Choroid plexus epithelial cell (primary cell): ENCODE measurements at places on chromosomes 1 and 21.

DNA sequence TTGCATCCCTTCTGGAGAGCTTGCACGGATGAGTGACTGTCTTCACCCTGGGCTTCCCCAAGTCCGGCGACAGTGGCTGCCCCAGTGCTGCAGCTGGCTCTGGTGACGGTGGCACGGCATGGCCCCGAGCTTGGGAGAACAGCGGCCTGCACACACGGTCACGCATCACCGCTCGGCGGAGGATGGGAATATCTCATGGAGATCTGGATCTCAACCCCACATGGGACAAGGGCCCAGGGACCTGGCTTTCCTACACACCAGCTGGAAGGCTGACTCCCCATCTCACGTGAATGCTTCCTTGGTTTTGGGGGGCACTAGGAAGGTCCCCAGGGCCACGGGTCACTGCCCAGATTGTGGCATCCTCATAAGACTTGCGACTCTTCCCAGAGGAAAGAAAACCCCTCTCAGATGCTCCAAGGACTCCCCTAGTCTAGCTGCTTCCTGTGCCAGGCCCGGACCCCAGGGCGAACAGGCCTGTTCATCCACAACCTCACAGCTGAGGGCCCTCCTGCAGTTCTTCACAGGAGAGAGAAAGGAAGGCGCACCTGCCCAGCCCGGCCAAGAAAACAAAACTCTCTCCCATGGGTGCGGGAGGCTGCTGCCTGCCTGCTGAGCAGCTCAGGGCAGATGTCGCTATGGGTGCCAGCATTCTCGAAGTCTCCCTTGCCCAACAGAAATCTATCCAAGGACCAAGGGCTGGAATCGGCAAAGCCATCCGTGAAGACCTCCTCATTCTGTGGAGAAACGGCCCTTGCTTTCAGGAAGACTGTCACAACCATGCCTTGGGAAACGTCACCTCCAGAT, 9.9 kb downstream of the CFAP410 start:
- DNase-seq, result no peak

GRCh38 chr1:180928331-180929230, 15.9 kb downstream of the KIAA1614 start:
- DNase-seq, result no peak

- DNase-seq, result no peak
These were observed 3.6 kb upstream of the MAP1LC3C start for GRCh38 chr1:242002510-242002909.

- no peak for DNase-seq
These were observed 4.7 kb downstream of the OR2B11 start for GRCh38 chr1:247453245-247453644.

DNA sequence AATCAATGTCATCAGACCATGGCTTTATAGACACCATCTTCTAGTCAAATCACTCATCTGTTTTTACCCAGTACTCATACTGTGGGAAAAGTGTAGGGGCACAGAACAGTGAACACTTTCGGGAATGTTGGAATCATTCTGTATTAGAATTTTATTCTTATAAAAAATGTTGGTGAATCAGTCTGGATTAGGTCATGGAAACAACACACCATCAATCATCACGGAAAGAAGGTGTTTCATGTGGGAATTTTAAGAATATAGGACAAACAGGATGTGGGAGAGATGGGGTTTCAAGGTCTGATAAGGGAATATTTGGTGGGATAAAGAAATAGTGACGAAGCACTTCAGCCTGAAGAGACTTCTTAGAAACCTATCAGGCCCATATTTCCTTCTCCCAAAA, 17.3 kb downstream of the GBP1 start:
- DNase-seq, result peak; percentile 31

DNA sequence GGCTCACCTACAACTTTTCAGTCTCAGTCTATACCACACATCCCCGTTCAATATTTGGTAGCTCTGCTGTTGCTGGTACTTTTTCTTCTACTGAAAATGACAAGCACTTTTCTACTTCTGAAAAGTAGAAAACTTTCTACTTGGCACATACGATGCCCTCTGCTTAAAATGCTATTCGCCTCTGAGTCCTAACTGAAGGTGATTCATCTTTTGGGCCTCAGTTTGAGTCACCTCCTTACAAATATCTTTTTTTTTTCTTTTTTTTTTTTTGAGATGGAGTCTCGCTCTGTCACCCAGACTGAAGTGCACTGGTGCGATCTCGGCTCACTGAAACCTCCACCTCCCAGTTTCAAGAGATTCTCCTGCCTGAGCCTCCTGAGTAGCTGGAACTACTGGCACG, 136.0 kb upstream of the CYYR1 start:
- DNase-seq, result no peak

DNA sequence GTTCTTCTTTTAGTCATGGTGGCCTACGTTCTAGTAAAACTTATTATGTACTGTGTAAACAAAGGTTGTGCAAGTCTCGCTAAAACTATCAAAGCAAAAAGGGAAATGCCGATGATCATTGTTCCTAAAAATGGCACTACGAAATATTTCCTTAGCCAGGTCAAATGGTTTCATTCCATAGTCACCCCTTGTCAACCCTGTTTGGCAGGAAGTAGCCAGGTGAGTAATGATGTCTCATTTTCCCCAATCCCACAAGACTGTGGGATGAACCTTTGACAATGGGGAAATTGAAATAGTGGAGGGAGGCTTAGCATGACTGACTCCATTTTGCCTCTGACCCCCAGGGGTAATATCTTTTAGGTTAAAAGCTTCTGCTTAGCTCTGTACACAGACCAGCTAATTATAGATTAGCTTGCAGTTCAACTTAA, 5.6 kb upstream of the REN start:
- DNase-seq, result peak; percentile 34

DNA sequence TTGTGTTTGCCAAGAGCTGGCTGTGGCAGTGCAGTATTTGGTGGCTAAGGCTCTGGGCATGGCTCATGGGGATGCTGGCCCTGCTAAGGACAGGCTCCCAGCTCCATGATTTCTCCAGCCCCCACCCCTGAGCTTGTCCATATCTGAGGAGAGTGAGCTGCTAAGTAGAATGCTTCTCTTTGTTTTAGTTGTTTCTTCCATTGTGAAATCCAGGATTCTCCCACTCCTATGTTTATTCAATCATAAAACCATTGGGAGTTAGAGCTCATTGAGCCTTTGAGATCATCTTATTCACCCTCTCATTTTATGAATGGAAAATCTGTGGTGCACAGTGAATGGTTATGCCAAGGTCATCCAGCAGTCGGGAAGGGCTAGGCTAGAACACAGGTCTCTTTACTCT, 188.8 kb downstream of the TNR start:
- DNase-seq, result no peak

DNA sequence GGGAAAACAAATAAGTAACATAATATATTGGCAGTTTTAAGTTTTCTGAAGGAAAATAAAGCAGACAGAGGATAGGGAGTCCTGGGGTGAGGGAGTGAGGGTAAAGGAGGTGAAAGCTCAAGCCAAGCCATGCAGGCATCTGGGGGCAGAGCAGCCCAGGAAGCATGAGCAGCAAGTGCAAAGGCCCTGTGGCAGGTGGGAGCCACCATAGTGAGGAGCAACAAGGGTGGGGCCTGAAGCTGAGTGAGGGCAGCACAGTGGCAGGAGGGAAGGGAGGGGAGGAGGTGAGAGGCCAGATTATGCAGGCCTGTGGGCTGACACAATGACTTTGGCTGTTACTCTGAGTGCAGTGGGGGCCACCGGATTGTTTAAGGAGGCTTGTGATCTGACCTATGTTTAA, 138.8 kb upstream of the TNR start:
- no peak for DNase-seq

GRCh38 chr1:58290685-58291372, 255.7 kb downstream of the OMA1 start:
- DNase-seq, result peak; percentile 41

DNA sequence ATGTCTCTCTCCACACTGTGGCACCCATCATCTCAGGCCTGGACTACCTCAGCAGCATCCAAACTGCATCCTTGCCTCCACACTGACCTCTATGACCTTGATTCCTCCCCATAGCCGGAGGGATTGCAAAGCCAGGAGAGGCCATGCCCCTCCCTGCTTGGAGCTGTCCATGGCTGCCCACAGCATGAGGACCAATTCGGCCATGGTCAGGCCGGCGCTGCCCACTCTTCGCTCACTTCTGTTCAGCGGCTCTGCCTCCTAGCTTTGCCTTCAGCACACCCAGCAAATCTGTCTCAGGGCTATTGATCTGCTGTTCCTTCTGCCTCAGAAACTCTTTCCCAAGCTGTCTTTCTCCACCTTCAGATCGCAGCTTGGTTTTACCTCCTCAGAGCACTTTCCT, 94.5 kb downstream of the TNR start:
- DNase-seq, result no peak

- no peak for DNase-seq
These were observed 104.2 kb upstream of the CASZ1 start for GRCh38 chr1:10900691-10901090.

- DNase-seq, result peak; percentile 72
These were observed 112.2 kb upstream of the COL6A1 start for GRCh38 chr21:45869121-45870007.

DNA sequence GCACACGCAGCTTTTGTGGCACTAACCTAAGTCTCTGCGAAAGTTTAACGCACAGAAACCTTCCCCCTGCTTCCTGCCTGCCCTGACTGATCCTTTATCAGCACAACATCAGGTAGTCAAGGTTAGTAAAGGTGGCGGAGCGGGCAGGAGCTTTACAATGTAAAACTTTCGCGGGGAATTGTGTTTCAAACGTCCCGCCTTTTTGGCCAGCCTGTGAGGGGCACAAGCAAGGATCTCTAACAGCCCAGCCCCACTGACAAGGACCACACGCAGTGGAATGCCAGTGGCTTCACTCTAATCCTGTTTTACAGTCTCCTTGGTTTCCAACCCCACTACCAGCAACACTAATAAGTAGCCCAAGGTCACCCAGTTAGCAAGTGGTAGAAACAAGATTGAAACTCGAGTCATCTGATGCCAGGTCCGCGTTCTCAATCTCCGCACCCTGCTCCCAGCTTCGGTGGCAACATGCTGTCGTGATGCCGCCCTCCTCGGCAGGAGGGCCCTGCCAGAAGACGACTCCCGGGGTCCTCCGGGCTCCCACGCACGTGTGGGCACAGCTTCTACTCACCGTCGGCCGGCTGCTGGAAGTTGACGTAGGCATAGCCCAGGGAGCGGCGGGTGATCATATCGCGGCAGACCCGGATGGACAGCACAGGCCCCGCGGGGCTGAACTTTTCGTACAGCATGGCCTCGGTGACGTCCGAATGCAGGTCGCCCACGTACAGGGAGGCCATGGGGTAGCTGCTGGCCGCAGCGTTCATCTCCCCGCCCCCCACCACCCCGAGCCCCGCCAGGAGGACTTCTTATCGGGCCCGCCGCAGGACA, 1.2 kb downstream of the PABPC4 start:
- DNase-seq, result peak; percentile 73
